ENCODE measurements at places on chromosomes 3 and 15. TPM values are rescaled to one million over a fixed set of nuclear protein-coding genes. Genes with fewer than 3 reads are reported as not detected.
A peak's percentile ranks its signal among the peaks of the same experiment; 100 is the strongest.

Gene PRR20G
- total RNA-seq: not detected

Gene GCSAM
- 0.40 TPM for total RNA-seq

Gene ISL2
- not detected for total RNA-seq

Gene RAB6B
- total RNA-seq: 0.83 TPM

Gene MORC1
- total RNA-seq: not detected

Gene ZNF662
- total RNA-seq: 8.9 TPM

Gene ARPP21
- not detected for total RNA-seq

Gene TM4SF4
- 170 TPM for total RNA-seq

Gene SPINK8
- not detected for total RNA-seq

Gene STRIT1
- not detected for total RNA-seq

Gene SETD5
- 72.5 TPM for total RNA-seq

GRCh38 chr3:58131101-58131825 is 79.5 kb downstream of the DNASE1L3 start:
- peak overlapping the region; percentile 10 for H3K27ac ChIP-seq
- no peaks in the 10 kb centered on the region for H3K4me1 ChIP-seq
- DNase-seq: no peak
- no peak overlapping the region for H3K4me3 ChIP-seq
- no peaks in the 10 kb centered on the region for H3K27me3 ChIP-seq
- peaks cover 98% of the 10 kb centered on the region for H3K36me3 ChIP-seq

GRCh38 chr15:42100021-42100800 is 5.8 kb upstream of the PLA2G4D start:
- H3K4me3 ChIP-seq: no peak overlapping the region
- H3K27me3 ChIP-seq: no peaks in the 10 kb centered on the region
- no peaks in the 10 kb centered on the region for H3K4me1 ChIP-seq
- no peaks in the 10 kb centered on the region for H3K36me3 ChIP-seq

DNA sequence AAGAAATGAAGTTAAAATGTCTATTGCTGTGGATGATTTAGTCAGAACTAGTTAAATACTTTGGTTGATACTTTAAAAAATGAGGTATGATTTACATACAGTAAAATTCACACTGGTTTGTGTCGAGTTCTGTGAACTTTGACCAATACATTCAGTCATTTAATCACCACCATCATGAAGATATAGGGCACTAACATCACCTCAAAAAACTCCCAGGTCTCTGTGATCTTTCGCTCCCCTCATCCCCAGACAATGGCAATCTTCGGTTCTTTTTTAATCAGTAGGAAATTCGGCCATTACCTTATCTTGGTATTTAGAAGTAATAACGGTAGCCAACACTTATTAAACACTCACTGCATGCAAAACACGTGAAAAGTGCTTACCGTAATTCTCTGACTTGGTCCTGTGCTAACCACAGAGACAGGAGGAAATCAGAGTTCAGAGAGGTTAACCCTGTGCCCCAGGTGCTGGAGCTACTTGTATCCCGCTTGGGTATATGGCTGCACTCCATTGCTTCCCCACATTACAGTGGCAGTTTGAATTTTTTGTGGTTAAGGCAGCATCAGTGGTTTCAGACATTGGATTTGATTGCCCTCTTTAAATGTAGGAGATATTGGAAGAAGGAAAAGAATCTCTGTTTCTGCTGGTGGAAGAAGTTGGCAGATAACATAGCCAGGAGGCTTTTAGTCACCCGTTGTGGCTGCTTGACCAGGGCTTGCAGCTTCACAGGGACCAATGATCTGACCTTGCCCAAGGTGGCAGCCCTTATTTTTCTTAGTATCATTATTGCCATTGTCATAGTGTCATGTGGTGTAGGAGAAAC is 4.2 kb downstream of the PLCL2 start:
- H3K4me1 ChIP-seq: no peaks in the 10 kb centered on the region
- H3K36me3 ChIP-seq: no peaks in the 10 kb centered on the region
- H3K27ac ChIP-seq: peak overlapping the region; percentile 0
- no peak overlapping the region for H3K4me3 ChIP-seq
- no peak for DNase-seq
- H3K27me3 ChIP-seq: no peaks in the 10 kb centered on the region

DNA sequence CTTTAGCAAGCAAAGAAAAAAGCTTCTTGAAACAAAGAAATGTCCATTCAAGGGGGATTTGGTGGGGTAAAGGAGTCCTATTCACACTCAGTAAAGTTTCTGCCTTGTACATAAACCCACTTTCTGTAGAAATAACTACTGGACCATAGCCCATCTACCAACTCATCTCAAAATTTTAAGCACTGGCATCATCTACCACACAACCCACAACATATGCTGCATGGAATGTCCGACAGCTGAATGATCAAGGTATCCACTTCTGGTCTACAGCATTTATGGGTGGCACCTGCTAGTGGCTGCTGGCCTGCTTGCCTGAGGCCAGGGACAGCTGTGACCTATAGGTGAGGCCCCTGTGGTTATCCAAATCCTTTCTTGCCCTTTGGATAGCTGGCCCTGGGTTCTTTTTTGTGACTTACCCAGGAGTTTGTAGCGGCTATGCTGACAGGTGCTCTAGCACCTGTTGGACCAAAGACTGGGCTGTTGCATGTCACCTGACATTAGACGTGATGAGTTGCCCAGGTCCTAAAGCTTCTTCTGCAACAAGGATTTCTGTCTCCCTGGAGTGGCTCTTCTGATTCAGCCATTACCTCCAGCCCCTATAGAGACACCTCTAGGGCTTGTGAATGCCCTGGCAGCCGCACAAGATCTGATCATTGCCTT is 19.2 kb upstream of the MEF2A start:
- no peak for DNase-seq
- no peaks in the 10 kb centered on the region for H3K27me3 ChIP-seq
- no peak overlapping the region for H3K27ac ChIP-seq
- no peak overlapping the region for H3K4me3 ChIP-seq
- no peaks in the 10 kb centered on the region for H3K4me1 ChIP-seq
- H3K36me3 ChIP-seq: no peaks in the 10 kb centered on the region

GRCh38 chr3:160473978-160474377 is 24.4 kb upstream of the TRIM59 start:
- H3K36me3 ChIP-seq: no peaks in the 10 kb centered on the region
- no peak overlapping the region for H3K27ac ChIP-seq
- no peaks in the 10 kb centered on the region for H3K4me1 ChIP-seq
- no peaks in the 10 kb centered on the region for H3K27me3 ChIP-seq
- no peak for DNase-seq
- H3K4me3 ChIP-seq: no peak overlapping the region

DNA sequence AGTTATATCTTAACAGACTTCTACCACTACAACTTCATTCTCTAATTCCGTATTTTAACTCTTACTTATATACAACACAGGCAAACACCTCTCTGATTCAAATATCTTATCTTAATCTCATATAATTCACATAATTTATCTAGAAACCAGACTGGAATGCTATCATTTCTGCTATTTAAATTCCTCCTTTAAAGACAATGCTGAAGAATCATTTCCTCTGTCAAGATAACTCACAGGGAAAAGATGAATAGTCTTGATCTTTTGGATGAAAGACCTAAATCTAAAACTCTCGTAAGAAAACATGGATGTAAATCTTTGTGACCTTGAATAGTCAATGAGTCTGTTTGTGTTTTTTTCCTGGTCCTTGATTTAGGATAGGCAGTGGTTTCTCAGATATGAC is 135.3 kb upstream of the PLXND1 start:
- no peak overlapping the region for H3K27ac ChIP-seq
- no peaks in the 10 kb centered on the region for H3K36me3 ChIP-seq
- H3K4me1 ChIP-seq: peaks cover 3% of the 10 kb centered on the region
- H3K4me3 ChIP-seq: no peak overlapping the region
- DNase-seq: no peak
- H3K27me3 ChIP-seq: no peaks in the 10 kb centered on the region

GRCh38 chr3:156649681-156650080 is 24.7 kb upstream of the TIPARP start:
- no peak for DNase-seq
- no peak overlapping the region for H3K4me3 ChIP-seq
- H3K27ac ChIP-seq: no peak overlapping the region
- H3K36me3 ChIP-seq: no peaks in the 10 kb centered on the region
- no peaks in the 10 kb centered on the region for H3K27me3 ChIP-seq

GRCh38 chr3:122975163-122975923 is 52.2 kb downstream of the SEMA5B start:
- no peaks in the 10 kb centered on the region for H3K27me3 ChIP-seq
- H3K27ac ChIP-seq: peak overlapping the region; percentile 8
- no peak for DNase-seq

GRCh38 chr3:97939401-97939800 is 32.8 kb downstream of the RIOX2 start:
- no peak for DNase-seq
- no peaks in the 10 kb centered on the region for H3K27me3 ChIP-seq
- H3K27ac ChIP-seq: no peak overlapping the region
- H3K4me1 ChIP-seq: no peaks in the 10 kb centered on the region

DNA sequence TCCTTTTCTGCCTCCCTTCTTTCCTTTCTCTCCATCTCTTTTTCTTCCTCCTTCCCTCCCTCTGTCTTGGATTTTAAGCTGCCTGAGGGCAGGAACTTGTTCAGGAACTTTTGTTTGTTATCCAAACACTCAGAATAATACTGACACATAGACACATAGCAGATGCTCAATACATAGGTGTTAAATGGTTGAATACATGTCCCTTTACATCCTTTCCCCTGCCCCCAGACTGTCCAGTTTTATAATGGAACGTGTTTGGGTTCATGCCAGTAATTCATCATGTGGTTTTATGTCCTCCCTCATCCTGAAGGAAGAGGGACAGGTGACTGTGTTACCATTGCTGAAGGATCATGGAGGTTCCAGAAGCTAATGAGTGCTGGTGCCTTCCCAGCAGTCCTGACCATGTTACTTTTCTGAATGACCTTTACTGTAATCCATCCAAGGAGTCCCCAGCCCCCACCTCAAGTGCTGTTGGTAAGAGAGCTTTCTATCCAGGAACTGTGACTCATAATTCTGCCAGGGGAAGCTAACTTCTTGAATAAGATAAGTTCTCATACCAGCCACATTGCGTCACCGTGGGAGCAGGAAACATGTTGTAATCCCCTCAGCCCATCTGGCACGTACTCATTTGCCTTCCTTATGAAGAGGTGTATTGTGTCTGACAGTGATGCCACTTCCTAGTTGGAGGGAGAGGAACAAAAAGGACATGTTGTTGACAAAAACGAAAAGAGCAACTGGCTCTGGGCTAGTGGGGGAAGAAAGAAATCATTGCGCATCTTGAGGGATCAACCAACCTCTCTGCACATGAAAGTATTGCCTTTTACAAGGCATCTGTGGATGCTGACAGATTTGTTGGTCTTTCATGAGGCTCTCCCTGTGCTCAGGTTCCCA is 52.4 kb downstream of the IL1RAP start:
- no peak overlapping the region for H3K4me3 ChIP-seq
- H3K27me3 ChIP-seq: no peaks in the 10 kb centered on the region
- H3K36me3 ChIP-seq: no peaks in the 10 kb centered on the region
- no peaks in the 10 kb centered on the region for H3K4me1 ChIP-seq
- peak; percentile 31 for DNase-seq
- peak overlapping the region; percentile 8 for H3K27ac ChIP-seq

- H3K36me3 ChIP-seq: no peaks in the 10 kb centered on the region
- no peak overlapping the region for H3K27ac ChIP-seq
- H3K27me3 ChIP-seq: no peaks in the 10 kb centered on the region
- H3K4me1 ChIP-seq: no peaks in the 10 kb centered on the region
Observed at GRCh38 chr3:141454054-141454453, 32.8 kb upstream of the RASA2 start.

- H3K36me3 ChIP-seq: no peaks in the 10 kb centered on the region
- no peak overlapping the region for H3K27ac ChIP-seq
- H3K4me3 ChIP-seq: no peak overlapping the region
Observed at GRCh38 chr3:116776880-116777785, 67.6 kb downstream of the TUSC7 start.

DNA sequence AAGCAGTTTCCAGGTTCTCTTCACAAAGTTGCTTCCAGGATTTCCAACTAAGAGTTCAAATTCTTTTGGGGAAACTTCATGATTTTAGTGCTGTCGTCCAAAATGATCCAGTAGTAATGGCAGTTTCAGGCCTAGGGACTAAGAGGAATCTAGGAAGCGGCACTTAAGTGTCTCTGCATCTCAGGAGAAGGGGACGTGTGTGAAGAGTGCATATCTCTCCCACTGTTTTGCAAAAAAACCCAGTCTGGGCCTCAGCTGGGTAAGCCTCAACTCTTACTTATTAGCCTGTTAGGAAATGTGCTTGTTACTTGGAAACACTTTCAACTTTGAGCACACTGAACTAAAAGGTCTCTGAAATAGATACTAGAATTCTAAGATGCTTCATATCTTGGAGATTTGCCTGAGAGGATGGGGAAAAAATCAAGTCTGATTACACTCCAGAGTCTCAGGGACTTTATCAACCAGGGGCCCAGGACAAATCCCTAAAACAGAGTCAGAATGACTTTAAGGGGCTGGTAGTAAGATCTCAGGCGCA is 81.8 kb downstream of the WDR76 start:
- H3K27me3 ChIP-seq: no peaks in the 10 kb centered on the region
- H3K36me3 ChIP-seq: no peaks in the 10 kb centered on the region
- no peak overlapping the region for H3K4me3 ChIP-seq

DNA sequence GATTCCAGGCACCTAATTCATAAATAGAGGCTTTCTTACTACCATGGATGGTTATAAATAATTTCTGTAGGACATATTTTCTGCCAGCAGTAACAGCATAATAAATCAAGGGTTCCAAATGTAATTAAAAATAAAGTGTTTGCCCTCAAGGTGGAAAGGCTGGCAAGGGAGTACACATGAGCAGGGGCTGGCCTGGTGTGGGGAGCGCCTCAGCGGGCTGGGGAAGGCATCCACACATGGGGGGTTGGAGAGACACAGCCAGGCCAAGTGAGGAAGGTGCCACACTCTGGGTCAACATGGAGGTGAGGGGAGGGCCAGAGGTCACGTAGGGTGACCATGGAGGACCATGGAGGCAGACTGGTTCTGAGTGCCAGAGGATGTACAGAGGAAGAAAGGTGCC is 65.8 kb upstream of the OCA2 start:
- H3K4me1 ChIP-seq: no peaks in the 10 kb centered on the region
- H3K36me3 ChIP-seq: no peaks in the 10 kb centered on the region
- H3K27me3 ChIP-seq: no peaks in the 10 kb centered on the region
- H3K27ac ChIP-seq: no peak overlapping the region

- H3K4me1 ChIP-seq: no peaks in the 10 kb centered on the region
- H3K4me3 ChIP-seq: no peak overlapping the region
- no peak for DNase-seq
- no peak overlapping the region for H3K27ac ChIP-seq
Observed at GRCh38 chr3:24905266-24905665, 410.6 kb upstream of the THRB start.

GRCh38 chr3:123406598-123406997 is 42.3 kb downstream of the ADCY5 start:
- H3K4me3 ChIP-seq: no peak overlapping the region
- DNase-seq: peak; percentile 45
- no peaks in the 10 kb centered on the region for H3K4me1 ChIP-seq
- H3K27me3 ChIP-seq: no peaks in the 10 kb centered on the region
- peak overlapping the region; percentile 75 for H3K27ac ChIP-seq

GRCh38 chr3:147397155-147397874 is 9.0 kb downstream of the ZIC4 start:
- no peak overlapping the region for H3K27ac ChIP-seq
- no peaks in the 10 kb centered on the region for H3K4me1 ChIP-seq
- no peaks in the 10 kb centered on the region for H3K36me3 ChIP-seq

Measured in Peyer's patch (tissue), 4 donors.